Colonic mucosa (tissue), 4 donors: ENCODE measurements at places on chromosomes 1 and 21.

DNA sequence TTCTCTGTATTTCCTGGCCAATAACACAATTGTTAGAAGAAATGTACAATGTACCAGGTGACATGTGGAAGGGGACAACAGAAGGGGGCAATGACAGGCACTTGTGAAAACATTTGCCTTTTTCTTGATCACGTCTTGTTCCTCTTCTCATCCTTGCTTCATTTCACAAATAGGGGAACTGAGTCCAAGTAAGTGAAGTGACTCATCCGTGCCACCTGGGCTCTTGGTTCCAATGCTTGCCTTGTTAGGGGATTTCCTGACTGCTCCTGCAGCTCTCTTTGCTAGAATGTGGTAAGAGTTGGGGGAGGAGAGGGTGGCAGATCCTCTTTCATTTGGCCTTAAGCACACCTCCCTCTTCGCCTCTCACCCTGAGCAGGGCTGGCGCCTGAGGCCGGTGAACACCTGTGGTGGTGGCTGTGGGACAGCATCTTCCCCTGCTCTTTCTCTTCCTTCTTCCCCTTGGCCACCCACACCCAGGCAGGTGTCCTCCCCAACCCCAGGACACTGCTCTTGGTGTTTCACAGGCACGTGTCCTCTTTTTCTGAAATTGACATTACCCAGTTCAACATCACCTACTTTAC is 2.2 kb upstream of the RHEX start:
- H3K4me1 ChIP-seq = no peaks in the 10 kb centered on the region
- no peak overlapping the region for H3K27ac ChIP-seq
- H3K27me3 ChIP-seq = no peaks in the 10 kb centered on the region
- DNase-seq = no peak
- H3K4me3 ChIP-seq = no peak overlapping the region

GRCh38 chr1:19465123-19465522 is 20.2 kb downstream of the CAPZB start:
- H3K4me1 ChIP-seq = peaks cover 48% of the 10 kb centered on the region
- no peak overlapping the region for H3K27ac ChIP-seq

GRCh38 chr21:45887788-45888187 is 93.8 kb upstream of the COL6A1 start:
- H3K27me3 ChIP-seq = no peaks in the 10 kb centered on the region
- no peak for DNase-seq
- H3K27ac ChIP-seq = no peak overlapping the region
- no peaks in the 10 kb centered on the region for H3K4me1 ChIP-seq
- no peak overlapping the region for H3K4me3 ChIP-seq

- H3K36me3 ChIP-seq = no peaks in the 10 kb centered on the region
- no peak overlapping the region for H3K27ac ChIP-seq
- no peak overlapping the region for H3K4me3 ChIP-seq
- no peak for DNase-seq
- H3K4me1 ChIP-seq = no peaks in the 10 kb centered on the region
- no peaks in the 10 kb centered on the region for H3K27me3 ChIP-seq
Measured at GRCh38 chr1:242448910-242449645, 75.4 kb downstream of the PLD5 start.
